ENCODE measurements at places on chromosomes 12 and 14. TPM values are rescaled to one million over a fixed set of nuclear protein-coding genes. Genes with fewer than 3 reads are reported as not detected.

ASCL1 gene
- total RNA-seq, result not detected

GRCh38 chr14:85416771-85417170, 113.2 kb upstream of the FLRT2 start:
- no peaks in the 10 kb centered on the region for H3K27me3 ChIP-seq
- H3K4me3 ChIP-seq, result no peak overlapping the region
- H3K27ac ChIP-seq, result no peak overlapping the region
- H3K4me1 ChIP-seq, result no peaks in the 10 kb centered on the region

DNA sequence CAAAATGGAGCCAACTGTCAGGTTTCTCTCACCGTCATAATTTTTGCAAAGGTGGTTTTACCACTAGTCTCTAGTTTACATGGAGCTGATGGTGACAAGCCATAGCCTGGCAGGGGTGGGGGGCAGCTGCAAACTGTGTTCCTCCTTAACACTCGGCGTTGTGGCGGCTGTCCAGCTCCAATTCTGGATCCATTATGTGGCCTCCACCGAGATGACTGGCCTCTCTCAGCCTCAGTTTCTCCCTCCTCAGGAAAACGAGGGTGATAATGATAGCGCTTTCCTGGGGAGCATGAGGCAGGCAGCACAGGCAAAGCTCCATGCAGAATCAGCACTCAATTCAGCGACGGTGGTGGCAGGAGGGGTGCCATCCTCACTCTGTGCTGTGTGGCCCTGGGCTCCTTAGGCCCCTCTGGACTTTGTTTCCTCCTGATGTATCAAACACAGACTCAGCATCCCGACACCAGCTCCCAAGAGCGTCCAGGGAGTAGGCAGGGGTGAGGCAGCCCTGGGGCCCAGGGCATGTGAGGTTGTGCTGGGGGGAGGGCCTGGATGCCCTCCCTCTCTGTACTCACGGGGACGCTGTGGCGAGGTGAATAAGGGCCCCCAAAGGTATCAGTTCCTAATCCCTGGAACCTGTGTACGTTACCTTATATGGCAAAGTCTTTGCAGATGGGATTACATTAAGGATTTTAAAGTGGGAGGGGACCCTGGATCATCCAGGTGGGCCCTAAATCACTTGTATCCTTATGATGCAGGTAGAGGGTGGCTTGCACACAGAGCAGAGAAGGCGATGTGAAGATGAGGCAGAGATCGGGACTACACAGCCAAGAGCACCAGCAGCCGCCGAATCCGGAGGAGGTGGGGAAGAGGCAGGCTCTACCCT, 46.8 kb upstream of the EIF5 start:
- DNase-seq, result no peak
- H3K4me3 ChIP-seq, result no peak overlapping the region
- H3K4me1 ChIP-seq, result no peaks in the 10 kb centered on the region
- no peak overlapping the region for H3K27ac ChIP-seq
- H3K27me3 ChIP-seq, result peaks cover 35% of the 10 kb centered on the region
- no peaks in the 10 kb centered on the region for H3K36me3 ChIP-seq

PRH2 gene
- total RNA-seq, result not detected

DNA sequence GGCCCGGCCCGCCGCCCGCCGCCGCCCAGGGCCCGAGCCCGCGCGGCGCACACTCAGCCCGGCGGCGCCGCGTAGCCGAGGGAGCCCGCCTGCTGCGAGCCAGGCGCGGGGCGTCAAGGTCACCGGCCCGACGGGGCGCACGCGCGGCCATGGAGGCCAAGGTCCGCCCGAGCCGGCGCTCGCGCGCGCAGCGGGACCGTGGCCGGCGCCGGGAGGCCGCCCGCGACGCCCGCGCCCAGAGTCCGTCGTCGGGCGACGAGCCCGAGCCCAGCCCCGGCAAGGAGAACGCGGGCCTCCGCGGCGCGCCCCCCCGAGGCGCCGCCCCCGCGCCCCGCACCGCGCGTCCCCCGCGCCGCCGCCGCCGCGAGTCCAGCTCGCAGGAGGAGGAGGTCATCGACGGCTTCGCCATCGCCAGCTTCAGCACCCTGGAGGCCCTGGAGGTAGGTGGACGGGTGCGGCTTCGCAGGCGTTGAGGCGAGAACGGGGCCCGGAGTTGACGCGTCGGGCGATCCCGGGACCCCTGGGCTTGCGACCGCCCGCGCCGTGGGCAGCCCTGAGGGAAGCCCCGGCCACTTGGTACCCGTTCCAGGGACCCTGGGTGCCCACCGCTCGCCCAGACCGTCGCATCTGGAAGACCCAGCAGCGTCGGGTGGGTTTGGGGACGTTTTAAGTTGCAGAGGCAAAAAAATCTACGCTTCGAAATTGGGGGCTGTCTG, 629 bp downstream of the FBRSL1 start:
- peak overlapping the region; percentile 65 for H3K4me3 ChIP-seq
- peak overlapping the region; percentile 65 for H3K27ac ChIP-seq
- no peaks in the 10 kb centered on the region for H3K36me3 ChIP-seq
- H3K27me3 ChIP-seq, result no peaks in the 10 kb centered on the region
- peaks cover 57% of the 10 kb centered on the region for H3K4me1 ChIP-seq
- peak; percentile 92 for DNase-seq

DNA sequence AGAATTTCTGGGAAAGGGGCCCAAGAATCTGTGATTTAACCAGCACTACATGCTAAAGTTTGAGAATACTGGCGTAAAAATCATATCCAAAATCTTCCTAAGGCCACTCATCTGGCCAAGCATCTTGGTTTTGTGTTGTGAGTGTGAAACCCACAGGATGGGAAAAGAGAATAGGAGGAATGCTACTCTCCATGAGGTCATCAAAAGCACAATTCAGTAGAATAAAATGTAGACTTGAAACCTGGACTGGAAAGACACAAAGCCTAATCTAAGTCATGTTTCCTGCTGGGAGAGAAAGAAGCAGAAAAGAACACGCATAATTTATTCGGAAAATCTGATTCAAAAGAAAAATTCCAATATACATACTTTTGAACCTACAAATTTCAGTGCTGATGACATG, 42.3 kb downstream of the NR1H4 start:
- no peak overlapping the region for H3K27ac ChIP-seq
- no peak for DNase-seq

DNA sequence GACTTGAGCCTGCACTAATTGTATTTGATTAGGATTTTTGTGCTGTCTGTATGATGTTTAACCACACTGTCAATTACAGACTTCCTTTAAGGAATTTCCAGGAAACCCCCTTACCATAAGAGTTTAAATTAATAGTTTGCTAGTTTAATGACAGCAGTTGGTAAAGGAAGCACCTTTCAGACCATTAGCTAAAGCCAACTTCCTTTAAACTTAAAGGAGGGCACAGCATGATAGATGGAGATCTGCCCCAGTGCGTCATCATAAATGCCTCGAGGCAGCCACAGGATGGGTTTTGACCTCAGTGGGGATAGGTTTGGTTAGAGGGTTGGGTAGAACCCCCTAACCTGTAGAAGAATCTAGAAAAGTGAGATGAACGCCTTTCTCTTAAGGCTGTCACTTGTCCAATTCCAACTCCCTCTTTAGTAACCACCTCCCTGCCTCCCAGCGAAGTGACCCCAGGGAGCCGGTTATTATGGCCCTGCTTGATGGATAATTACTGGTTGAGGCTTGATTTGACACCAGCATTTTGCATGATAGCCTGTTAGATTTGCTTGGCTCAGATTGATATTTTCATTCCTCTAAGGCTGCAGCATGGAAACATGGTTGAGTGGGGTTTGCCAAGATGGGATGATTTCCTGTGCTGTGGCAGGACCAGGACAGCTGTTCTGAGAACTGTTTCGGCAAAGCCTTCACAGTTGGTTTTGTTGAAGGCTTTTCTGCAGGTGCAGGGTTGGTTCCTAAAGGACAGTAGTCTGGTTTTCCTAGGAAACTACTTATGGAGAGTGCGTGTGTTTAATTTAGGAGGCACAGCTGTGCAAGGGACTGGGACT, 62.7 kb downstream of the CHST11 start:
- H3K27me3 ChIP-seq, result no peaks in the 10 kb centered on the region
- peak overlapping the region; percentile 2 for H3K27ac ChIP-seq
- no peaks in the 10 kb centered on the region for H3K36me3 ChIP-seq
- peaks cover 82% of the 10 kb centered on the region for H3K4me1 ChIP-seq
- H3K4me3 ChIP-seq, result no peak overlapping the region

DNA sequence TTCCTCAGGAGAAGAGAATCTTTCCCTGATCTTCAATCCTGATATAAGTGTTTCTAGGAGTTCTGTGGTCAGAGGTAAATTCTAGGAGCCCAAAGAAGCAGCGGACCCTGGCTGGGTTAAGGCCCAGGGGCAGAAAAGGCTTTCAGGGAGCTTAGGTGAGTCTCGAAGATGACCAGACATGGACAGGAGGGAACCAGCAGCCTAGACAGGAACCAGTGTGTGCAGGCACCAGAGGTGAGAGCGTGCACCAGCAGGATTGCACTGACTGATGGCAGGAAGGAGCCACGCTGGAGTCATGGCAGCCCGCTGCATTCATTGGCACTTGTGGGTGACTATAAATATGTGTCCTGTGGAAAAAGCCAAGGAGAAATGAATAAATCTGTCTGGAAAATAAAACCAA, 489.9 kb downstream of the BCL11B start:
- H3K4me3 ChIP-seq, result no peak overlapping the region
- no peak overlapping the region for H3K27ac ChIP-seq
- no peak for DNase-seq

SOCS2 gene
- total RNA-seq, result 23.0 TPM

DNAJC22 gene
- 1.9 TPM for total RNA-seq

- DNase-seq, result no peak
- H3K4me3 ChIP-seq, result no peak overlapping the region
- no peaks in the 10 kb centered on the region for H3K4me1 ChIP-seq
- no peaks in the 10 kb centered on the region for H3K36me3 ChIP-seq
- H3K27ac ChIP-seq, result no peak overlapping the region
Measured at GRCh38 chr14:92254786-92255185, 68.2 kb upstream of the SLC24A4 start.

GRCh38 chr12:92432724-92433441, 269.9 kb upstream of the PLEKHG7 start:
- H3K4me1 ChIP-seq, result peaks cover 6% of the 10 kb centered on the region
- peak overlapping the region; percentile 73 for H3K27ac ChIP-seq
- no peak for DNase-seq
- H3K36me3 ChIP-seq, result no peaks in the 10 kb centered on the region
- no peaks in the 10 kb centered on the region for H3K27me3 ChIP-seq

GRCh38 chr14:23692416-23692815, 56.3 kb downstream of the DHRS2 start:
- H3K4me3 ChIP-seq, result no peak overlapping the region
- H3K4me1 ChIP-seq, result peaks cover 12% of the 10 kb centered on the region
- H3K27me3 ChIP-seq, result no peaks in the 10 kb centered on the region
- no peaks in the 10 kb centered on the region for H3K36me3 ChIP-seq
- H3K27ac ChIP-seq, result no peak overlapping the region
- DNase-seq, result no peak
